ENCODE measurements at places on chromosomes 5 and 9. TPM values are rescaled to one million over a fixed set of nuclear protein-coding genes. Genes with fewer than 3 reads are reported as not detected.

GRCh38 chr9:130078547-130078946 lies 24.8 kb downstream of the GPR107 start:
- no peak for DNase-seq
- H3K27me3 ChIP-seq = no peaks in the 10 kb centered on the region
- H3K4me1 ChIP-seq = no peaks in the 10 kb centered on the region
- H3K4me3 ChIP-seq = no peak overlapping the region

- peaks cover 10% of the 10 kb centered on the region for H3K4me1 ChIP-seq
- no peaks in the 10 kb centered on the region for H3K36me3 ChIP-seq
- no peaks in the 10 kb centered on the region for H3K27me3 ChIP-seq
- no peak overlapping the region for H3K27ac ChIP-seq
- H3K4me3 ChIP-seq = no peak overlapping the region
- DNase-seq = no peak
Measured at GRCh38 chr5:1654786-1655495, 131.2 kb upstream of the LPCAT1 start.

Gene GALT
- 67.0 TPM for polyA plus RNA-seq

Gene ZNF366
- polyA plus RNA-seq = not detected

Gene ECM2
- not detected for polyA plus RNA-seq

DNA sequence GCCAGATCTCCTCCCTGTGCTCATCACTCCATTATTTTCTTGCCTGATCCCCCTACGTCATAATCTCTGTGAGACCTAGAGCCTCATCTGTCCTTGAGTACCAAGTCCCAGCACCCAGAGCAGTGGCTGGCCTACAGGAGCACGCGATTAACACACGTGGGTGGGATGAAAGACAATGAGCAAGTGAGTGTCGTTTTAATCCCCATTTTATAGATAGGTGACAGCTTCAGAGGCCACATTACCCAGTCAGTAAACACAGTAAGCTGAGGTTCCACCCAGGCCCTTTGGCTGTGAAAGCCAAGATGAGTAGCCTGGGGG lies 17.3 kb downstream of the TRUB2 start:
- peaks cover 13% of the 10 kb centered on the region for H3K36me3 ChIP-seq
- no peak for DNase-seq
- no peak overlapping the region for H3K4me3 ChIP-seq
- no peak overlapping the region for H3K27ac ChIP-seq

DNA sequence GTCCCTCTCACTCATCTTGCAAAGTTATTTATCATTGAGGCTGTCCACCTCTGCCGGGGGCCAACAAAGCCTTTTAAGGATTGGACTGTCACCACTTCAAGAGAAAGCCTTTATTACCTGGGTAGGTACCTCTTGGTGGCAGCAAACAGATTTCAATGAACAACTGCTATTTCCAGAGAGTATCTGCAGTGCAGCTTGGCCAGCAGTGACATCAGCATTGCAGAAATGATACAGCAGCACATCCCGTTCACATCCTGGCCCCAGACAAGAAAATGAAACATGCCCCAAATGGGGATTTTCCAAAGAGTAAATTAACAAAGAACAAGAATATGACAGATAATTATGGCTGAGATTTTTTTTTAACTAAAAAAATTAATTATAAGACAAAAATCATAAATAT lies 2.3 kb upstream of the SPATA6L start:
- H3K27ac ChIP-seq = no peak overlapping the region
- peaks cover 3% of the 10 kb centered on the region for H3K27me3 ChIP-seq
- peaks cover 43% of the 10 kb centered on the region for H3K4me1 ChIP-seq

DNA sequence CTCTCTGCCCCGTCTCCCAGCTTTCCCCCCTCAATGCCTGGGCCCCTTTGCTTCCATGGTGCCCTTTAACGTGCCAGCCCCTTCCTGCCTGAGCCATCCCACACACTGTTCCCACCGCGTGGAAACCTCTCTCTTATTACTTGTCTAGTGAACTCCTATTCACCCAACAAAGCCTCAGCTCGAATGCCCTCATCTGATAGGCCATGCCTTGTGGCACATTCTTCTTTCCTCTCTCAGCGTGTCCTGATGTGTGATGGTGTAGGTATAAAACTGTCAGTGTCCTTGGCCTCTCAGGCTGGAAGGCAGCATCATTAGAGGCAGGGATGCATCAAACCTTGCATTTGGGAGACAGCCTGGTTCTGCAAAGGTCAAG lies 152.3 kb downstream of the OLFM1 start:
- H3K4me1 ChIP-seq = no peaks in the 10 kb centered on the region
- H3K36me3 ChIP-seq = no peaks in the 10 kb centered on the region
- no peak for DNase-seq

GRCh38 chr5:38051711-38052511 lies 206.4 kb upstream of the EGFLAM start:
- no peak for DNase-seq
- H3K36me3 ChIP-seq = no peaks in the 10 kb centered on the region
- H3K27me3 ChIP-seq = no peaks in the 10 kb centered on the region
- H3K27ac ChIP-seq = no peak overlapping the region
- no peak overlapping the region for H3K4me3 ChIP-seq

DNA sequence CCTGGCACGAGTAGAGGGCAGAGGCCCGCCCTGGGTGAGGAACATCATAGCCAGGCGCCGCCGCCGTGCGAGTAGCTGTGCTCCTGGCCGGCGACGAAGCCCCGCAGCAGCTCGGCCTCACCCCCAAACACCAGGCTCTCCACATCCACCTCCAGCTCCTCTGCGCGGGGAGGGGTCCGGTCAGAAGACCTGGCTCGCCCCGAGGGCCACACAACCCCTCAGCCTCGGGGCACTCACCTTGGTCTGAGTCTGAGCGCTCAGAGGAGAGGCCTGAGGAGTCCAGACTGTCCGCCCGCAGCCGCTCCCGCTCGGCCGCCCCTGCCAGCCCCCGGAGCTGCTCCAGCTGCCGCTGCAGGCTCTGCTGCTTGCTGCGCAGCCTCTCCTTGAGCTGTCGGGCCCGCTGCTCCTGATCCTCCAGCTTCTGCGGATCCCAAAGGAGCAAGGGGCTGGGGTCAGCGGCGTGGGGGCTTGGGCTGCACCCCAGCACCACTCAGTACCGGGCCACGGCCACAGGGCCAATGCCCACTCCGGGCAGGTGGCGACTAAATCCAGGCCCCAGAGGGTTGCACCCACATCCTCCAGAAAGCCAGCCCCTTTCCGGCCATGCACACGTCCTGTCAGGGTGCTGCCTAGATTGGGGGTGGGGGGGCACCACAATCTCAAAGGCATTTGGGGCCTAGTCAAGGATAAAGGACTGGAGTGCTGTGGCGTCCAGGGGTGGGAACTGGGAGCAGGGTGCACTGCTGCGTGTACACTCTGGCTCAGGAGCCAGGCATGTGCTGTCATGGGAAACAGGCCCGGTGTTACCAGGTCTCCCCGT lies 3.9 kb downstream of the MXD3 start:
- no peak overlapping the region for H3K4me3 ChIP-seq
- peaks cover 60% of the 10 kb centered on the region for H3K4me1 ChIP-seq
- peaks cover 17% of the 10 kb centered on the region for H3K36me3 ChIP-seq
- H3K27me3 ChIP-seq = no peaks in the 10 kb centered on the region

DNA sequence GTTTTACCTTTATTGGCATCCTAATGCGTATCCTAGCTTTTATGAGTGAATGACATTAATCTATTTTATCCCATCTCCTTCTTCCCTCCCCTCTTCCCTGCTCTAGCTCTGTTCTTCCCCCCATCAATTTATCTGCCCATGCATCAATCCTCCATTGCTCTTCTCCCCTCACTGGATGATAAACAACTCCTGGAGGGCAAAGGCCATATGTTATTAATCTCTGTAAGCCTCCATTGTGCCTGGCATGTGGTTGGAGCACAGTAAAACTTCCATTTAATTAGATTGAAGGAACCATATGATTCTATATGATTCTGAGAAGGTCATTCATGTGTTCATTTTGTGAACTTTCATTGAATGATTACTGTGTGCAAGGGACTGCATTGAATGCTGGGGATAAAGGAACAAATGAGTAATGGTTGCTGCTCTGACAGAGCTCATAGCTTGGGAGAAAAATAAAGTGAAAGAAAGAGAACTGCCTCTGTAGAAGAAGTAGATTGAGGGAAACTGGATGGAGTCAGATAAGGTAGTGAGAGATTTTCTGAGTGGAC lies 85.0 kb downstream of the MEGF10 start:
- H3K36me3 ChIP-seq = no peaks in the 10 kb centered on the region
- H3K4me3 ChIP-seq = no peak overlapping the region
- no peaks in the 10 kb centered on the region for H3K4me1 ChIP-seq
- H3K27ac ChIP-seq = no peak overlapping the region
- no peaks in the 10 kb centered on the region for H3K27me3 ChIP-seq

- no peak overlapping the region for H3K27ac ChIP-seq
- H3K27me3 ChIP-seq = peaks cover 3% of the 10 kb centered on the region
- H3K36me3 ChIP-seq = no peaks in the 10 kb centered on the region
Measured at GRCh38 chr5:53010814-53011213, 21.7 kb downstream of the ITGA2 start.

- no peaks in the 10 kb centered on the region for H3K4me1 ChIP-seq
- H3K36me3 ChIP-seq = no peaks in the 10 kb centered on the region
- no peak for DNase-seq
- H3K4me3 ChIP-seq = no peak overlapping the region
- no peak overlapping the region for H3K27ac ChIP-seq
Measured at GRCh38 chr5:16712620-16713019, 95.8 kb upstream of the RETREG1 start.

Gene KCNN2
- polyA plus RNA-seq = not detected

DNA sequence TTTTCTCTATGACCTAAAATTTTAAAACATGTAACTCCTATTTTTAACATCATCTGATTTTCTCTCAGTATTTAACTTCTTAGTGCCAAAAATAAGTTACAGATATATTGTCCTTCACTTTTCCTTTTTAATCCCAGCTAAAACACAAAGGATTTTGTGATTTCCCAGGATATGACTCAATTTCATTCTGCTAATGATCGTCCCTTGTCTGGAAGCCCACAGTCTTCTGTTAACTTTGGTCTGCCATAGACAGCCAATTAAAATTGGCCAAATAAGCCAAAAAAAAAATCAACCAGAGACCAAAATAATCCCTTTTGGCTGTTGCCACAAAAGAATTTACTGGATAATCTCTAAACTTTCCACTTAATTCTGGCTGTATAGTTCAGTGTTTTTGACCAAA lies 124.5 kb upstream of the FST start:
- no peaks in the 10 kb centered on the region for H3K27me3 ChIP-seq
- no peaks in the 10 kb centered on the region for H3K4me1 ChIP-seq
- DNase-seq = no peak

GRCh38 chr9:14314929-14315874 lies 1.3 kb upstream of the NFIB start:
- no peak overlapping the region for H3K4me3 ChIP-seq
- no peak overlapping the region for H3K27ac ChIP-seq
- no peak for DNase-seq

DNA sequence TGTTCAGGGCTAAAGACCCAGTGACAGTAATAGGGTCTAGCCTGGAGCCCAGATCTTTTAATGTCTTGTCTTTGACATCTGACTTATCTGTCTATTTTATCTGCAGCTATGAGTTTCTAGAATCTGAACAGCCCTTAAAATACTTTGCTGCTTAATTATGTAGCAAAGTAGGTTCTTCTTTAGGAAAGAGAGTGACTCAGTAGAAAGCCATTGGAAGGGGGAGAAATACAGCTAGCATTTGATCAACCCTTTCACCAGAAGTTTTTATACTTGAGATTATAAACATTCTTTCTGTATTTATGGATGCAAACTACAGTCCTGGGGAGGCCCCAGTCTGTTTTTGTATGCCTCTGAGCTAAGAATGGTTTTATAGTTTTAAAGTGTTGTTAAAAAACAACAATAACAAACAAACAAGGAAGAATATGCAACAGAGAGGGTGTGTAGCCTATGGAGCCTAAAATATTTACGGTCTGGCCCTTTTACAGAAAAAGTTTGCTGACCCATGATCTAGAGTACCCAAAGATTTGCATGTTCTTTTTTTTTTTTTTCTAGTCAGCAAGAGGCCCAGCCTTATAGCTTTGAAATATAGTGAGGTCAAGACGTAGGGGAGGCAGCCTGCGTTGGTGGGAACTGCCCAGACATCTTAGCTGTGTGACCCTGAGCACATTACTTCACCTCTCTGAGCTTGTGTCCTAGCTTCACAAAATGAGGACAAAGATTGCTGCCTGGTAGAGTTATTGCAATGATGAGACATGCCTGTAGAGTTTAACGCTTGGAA lies 9.7 kb downstream of the GSN start:
- no peaks in the 10 kb centered on the region for H3K36me3 ChIP-seq
- no peak overlapping the region for H3K27ac ChIP-seq
- DNase-seq = no peak
- no peaks in the 10 kb centered on the region for H3K27me3 ChIP-seq
- H3K4me1 ChIP-seq = no peaks in the 10 kb centered on the region

DNA sequence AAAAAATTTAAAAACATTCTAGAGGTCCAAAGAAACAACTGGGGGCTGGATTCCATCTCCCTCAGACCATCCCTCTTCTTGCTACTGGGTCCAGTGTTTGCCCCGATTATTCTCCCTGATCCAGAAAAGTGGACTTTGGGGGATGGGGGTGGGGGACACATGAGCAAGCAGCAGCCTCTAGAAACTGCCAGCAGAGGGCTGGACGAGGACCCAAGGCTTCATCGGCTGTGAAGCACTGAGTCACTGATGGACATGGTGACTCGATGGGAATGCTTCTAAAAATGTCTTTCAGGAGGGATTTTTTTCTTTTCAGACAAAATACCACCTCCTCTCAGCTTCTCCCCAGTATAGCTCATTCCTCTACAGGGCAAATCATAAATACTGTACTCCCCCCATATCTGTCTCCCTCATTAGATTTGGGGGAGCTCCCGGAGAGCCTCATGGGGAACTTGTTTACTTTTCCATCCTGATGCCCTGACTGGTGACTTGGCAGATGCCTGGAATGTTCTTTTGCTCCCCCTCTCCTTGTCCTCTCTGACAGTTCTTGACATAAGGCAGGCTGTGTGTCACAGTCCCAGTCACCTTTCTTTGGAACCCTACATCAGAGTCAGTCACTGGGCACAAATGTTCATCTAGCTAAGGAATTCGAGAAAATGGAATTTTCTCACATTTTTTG lies 67.2 kb upstream of the STC2 start:
- no peak for DNase-seq
- H3K36me3 ChIP-seq = no peaks in the 10 kb centered on the region
- H3K27me3 ChIP-seq = no peaks in the 10 kb centered on the region
- no peaks in the 10 kb centered on the region for H3K4me1 ChIP-seq
- no peak overlapping the region for H3K27ac ChIP-seq
- H3K4me3 ChIP-seq = no peak overlapping the region

- no peaks in the 10 kb centered on the region for H3K27me3 ChIP-seq
- no peaks in the 10 kb centered on the region for H3K36me3 ChIP-seq
- H3K27ac ChIP-seq = no peak overlapping the region
Measured at GRCh38 chr5:55927861-55928655, 66.7 kb downstream of the IL6ST start.

Data from CD4-positive, CD25-positive, alpha-beta regulatory T cell (primary cell).